Testis (tissue), 5 donors: ENCODE measurements at places on chromosomes 3 and 15.

DNA sequence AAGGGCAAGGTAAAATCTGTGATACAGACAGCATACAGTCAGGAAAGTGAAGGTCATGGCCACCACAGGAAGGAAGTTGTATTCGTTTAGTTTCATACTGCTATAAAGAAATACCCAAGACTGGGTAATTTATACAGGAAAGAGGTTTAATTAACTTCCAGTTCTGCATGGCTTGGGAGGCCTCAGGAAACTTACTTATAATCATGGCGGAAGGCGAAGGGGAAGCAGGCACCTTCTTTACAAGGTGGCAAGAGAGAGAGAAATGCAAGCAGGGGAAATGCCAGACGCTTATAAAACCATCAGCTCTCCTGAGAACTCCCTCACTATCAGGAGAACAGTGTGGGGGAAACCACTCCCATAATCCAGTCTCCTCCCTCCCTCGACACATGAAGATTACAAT lies 353.7 kb upstream of the SEMA6D start:
- DNase-seq: no peak

DNA sequence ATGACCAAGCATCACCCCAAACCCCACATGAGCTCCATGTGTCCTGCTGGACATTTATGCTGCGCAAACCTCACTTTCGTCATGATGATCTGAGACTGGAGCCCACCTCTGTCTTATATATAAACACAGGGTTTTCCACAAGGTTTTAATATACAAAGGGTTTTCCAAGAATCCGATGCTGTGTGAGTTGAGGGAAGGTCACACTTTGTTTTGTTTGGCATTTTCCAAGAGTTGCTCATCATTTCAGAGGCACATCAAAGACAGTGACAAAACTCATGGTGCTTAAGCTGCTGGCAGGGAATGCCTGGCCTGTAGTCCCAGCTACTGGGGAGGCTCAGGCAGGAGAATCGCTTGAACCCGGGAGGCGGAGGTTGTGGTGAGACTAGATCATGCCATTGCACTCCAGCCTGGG lies 20.0 kb downstream of the EFCC1 start:
- no peak for DNase-seq

DNA sequence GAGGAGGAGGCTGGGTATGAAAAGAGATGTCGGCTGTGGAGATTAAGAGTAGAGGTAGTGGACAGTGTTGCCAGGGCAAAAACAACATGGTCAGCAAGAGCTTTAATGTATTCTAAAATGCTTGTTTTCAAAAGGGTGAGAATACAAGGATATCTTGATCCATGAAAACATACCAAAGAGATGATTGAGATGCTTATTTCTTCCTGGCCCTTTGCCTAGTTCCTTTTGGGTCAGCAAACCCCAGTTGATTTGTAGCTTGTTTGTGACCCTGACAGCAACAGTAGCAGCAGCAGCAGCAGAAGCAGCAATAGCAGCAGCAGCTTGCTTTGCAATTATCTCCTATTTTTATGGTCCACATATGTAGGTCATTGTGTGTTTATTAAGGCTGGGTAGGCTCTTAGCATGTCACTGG lies 337.3 kb downstream of the LPP start:
- no peak for DNase-seq

DNA sequence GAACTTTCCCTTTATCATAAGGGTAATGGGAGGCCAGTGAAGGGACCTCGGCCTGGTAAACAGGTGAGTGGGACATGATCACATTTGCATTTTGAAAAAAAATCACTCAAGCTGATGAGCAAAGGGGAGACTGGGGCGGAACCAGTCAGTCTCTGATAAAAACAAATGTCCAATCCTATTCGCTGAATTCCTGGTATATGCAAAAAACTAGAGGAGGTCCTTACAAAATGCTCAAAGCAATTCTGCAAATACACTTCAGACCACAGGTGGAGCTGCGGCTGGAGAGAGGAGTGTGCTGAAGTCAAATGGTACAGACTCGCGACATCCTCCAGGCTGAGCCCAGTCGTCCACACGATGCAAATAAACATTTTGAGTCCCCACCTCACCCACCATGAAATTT lies 166.7 kb downstream of the FOXP1 start:
- DNase-seq: no peak

DNA sequence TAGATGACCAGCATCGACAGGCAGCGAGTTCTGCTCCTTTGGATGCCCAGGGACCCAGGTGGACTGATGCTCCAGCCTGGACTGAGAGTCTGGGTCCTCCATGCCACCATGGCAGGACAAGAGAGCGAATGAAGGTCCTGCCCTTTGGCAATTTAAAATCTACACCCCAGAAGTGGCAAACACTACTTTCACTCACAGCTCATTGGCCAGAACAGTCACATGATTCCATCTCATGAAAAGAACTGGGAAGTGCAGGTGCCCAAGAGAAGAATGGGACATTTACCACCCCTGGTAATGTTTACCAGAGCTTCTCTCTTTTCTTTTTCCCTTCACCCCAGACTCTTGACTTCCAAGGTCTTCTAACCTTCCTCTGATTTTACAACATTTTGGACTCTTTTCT lies 87.8 kb upstream of the SLCO3A1 start:
- DNase-seq: no peak

GRCh38 chr3:155217591-155217990 lies 75.9 kb downstream of the STRIT1 start:
- DNase-seq: no peak

- DNase-seq: no peak
Observed at GRCh38 chr3:31687020-31687802, 154.5 kb downstream of the STT3B start.

GRCh38 chr15:87623832-87624231 lies 632.7 kb downstream of the NTRK3 start:
- no peak for DNase-seq

DNA sequence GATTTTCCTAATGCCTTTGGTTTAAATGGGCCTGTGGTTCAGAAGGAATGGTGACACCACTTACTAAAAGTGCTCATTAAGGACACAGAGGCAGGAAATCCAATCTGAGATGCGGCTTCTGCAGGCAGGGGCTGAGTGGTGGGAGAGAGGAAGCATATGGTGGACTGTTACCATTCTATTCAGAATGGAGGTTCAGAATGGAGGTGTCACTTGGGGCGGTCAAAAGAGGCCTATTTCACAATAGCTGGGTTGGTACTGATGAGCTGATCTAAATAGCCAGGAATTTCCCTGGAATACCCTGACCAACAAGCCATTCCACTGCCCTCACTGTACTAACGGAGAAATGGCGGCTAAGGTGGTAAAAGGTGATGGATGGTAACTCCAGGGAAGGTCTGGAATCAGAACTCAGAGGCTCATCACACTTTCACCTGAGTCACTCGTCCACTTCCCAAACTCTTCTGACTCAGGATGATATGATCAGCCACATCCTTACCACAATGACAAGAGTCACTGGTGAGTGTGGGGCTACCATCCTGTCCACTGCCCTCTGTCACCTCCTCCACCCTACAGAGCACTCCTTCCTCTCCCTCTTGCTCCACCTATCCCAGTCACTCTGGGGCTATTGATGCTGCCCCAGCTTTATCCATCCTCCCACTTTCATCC lies 15.7 kb downstream of the RFT1 start:
- no peak for DNase-seq

GRCh38 chr3:179541094-179541493 lies 21.6 kb upstream of the ACTL6A start:
- DNase-seq: no peak

DNA sequence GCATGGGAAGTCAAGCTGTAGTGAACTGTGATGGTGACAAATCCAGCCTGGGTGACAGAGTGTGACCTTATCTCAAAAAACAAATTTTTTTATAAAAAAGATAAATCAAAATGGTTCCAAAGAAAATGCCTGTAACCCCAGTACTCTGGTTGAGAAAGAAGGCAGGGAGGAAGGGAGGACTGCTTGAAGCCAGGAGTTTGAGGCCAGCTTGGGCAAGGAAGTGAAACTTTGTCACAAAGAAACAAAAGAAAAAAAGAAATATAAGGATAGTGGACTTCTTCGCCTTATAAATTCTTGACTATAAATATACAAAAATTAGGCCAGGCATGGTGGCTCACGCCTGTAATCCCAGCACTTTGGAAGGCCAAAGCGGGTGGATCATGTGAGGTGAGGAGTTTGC lies 34.1 kb downstream of the SMARCC1 start:
- DNase-seq: no peak

DNA sequence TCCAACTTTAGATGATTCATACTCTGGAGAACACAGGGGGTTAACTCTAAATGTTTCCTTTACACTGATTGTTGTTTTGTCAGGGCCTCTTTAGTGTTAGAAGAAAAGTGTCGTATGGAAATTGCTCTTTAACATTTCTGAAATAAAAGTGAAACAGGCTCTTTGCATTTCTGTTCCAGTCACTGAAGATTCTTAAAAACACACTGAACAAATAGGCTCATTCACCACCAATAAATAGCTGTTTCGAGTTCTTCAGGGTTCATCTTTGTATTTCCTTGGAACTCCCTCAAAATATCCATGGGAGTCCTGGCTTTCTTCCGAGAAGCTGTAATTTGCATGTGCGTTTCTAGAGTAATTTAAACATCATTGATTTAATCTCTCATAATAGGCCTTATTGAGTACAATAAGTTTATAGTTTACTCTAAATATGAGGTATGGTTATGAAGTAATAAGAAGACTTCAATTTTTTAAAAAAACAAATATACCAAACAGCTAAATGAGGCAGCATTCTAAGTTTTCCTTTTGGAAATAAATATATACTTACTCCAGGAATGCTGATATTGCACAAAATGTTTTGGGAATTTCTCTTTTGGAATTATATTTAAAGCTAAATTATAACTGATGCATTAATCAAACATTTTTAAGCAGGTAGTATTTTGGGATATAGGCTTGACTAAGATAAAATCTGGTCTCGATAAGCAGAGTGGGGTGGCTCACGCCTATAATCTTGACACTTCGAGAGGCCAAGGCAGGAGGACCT lies 327.4 kb downstream of the EPHA3 start:
- no peak for DNase-seq

DNA sequence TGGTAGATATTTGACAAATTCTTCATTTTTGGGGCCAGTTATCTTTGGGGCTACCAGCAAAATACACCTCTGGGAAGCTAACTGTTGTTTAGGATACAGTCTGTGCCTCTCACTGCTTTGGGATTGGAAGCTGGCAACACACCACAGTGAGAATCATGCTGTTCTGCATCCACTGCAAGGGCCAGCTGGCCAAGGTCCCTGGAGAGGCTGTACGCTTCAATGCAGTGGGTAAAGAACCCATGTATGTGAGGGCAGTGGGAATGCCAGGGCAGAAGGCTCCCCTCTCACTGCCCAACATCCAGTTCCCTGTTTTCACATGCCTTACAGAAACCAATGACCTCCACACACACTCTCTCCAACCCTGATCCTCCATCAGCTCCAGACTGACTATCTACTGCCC lies 20.1 kb downstream of the ZDHHC3 start:
- no peak for DNase-seq

DNA sequence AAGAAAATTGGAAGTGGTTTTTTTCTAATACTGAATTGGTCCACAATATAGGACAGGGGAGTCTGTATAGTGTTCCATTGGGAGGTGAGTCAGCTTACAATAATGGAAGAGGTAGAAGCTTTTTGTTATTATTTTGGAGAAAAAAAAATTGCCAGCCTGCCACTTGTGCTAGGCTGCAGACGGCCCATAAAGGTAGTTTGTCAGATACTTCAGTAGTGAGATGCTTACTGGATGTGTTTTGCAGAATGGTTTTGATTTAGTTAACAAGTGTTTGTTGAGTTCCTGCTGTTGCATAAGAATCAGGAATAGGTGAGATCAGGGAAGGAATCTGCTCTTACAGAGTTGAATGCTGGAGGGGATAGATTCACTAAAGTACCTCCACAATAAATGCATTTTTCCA lies 1.0 kb downstream of the DTWD1 start:
- DNase-seq: no peak

DNA sequence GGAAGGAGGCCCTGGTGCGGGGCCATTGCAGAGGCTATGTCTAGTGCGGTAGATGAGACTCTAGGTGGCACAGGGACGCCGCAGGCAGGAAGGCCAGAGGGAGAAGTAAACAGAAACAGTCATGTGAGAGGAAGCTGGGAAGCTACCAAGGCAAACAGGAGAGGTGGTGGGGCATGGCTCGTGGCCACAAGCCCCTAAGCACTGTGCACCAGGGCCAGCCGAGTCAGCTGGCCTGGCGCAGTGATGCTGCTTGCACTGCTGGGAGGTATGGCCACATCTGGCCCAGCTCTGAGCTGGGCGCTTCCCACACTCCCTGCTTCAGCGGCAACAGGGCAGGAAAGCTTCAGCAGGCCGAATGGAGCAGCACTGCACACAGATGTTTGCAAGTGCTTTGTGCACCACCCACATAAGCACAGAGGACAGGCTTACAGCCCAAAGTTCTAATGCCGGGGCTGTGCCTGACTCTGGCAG lies 76.6 kb downstream of the SRGAP3 start:
- DNase-seq: no peak

GRCh38 chr15:81357180-81357686 lies 16.8 kb downstream of the TMC3 start:
- DNase-seq: no peak

DNA sequence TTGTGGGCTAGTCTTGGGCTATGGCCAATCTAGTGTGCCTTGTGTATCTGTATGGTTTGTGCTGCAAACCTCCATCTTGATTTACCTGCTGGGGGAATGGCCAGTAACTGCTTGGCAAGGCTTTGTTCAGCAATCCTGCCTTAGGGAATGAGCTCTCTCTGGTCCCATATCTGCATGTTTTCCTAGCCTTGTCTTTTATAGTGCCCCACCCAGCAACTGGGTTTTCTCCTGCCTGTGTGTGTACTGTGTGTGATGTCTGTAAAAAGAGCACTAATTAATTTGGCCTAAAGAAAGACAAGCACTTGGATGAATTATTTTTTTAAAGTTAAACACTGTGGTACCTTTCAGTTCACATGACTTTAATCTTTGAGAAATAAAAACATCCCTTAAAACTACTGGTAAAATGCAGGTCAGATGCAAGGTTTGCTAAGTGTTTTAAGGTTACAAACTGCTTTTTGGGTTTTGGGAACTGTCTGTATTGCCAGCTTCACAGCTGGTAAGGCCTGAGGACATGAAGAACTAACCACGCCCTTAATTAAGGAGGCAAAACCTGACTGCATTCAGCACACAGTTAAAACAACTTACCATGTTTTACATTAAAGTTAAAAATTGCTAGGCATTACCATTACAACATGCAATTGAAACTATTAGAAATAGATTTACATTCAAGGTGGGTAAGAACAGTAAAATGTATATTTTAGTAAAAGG lies 1169.2 kb downstream of the OTOL1 start:
- no peak for DNase-seq

- DNase-seq: no peak
Observed at GRCh38 chr3:137191133-137191923, 233.5 kb downstream of the IL20RB start.

GRCh38 chr3:62705721-62706120 lies 169.5 kb downstream of the CADPS start:
- DNase-seq: no peak
